ENCODE measurements at places on chromosomes 12 and 14.

- DNase-seq: no peak
These were observed 1.9 kb downstream of the SRGAP1 start for GRCh38 chr12:63846238-63846967.

DNA sequence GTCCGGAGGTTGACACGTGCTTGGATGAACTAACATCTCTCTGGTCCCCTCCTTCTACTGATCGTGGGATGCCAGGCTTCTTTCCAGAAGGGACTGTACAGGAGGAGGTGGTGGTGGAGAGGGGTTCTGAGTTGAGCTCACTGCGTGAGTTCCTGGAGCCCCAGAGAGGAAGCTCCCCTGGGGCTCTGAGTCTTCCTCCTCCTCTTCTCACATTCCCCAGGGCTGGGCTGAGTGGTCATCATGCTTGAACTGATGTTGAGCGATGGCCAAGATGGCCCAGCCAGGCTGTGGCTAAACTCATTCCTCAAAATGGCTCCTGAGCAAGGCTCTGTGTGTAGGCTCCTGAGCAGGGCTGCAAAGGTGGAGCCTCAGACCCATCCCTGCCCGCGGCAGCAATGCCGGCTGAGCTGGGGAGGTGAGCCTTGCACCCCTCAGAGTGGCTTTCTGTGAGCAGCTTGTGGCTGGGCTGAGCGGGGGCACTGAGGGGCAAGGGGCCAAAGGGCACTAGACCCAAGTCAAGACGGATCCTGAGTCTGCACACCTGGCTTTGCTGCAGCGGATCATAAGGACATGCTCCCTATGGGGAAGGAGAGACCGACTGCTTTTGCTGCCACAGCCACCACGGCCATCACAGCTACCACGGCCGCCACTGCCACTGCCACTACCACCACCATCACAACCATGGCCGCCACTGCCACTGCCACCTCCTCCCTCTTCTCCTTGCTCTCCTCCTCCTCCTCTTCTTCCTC is 35.4 kb downstream of the MEG3 start:
- DNase-seq: no peak

GRCh38 chr12:50574601-50575348 is 70.0 kb downstream of the DIP2B start:
- no peak for DNase-seq

- peak; percentile 42 for DNase-seq
These were observed 53.8 kb upstream of the NTF3 start for GRCh38 chr12:5377997-5378592.

GRCh38 chr12:53739214-53740129 is 12.2 kb upstream of the CALCOCO1 start:
- DNase-seq: peak; percentile 41

DNA sequence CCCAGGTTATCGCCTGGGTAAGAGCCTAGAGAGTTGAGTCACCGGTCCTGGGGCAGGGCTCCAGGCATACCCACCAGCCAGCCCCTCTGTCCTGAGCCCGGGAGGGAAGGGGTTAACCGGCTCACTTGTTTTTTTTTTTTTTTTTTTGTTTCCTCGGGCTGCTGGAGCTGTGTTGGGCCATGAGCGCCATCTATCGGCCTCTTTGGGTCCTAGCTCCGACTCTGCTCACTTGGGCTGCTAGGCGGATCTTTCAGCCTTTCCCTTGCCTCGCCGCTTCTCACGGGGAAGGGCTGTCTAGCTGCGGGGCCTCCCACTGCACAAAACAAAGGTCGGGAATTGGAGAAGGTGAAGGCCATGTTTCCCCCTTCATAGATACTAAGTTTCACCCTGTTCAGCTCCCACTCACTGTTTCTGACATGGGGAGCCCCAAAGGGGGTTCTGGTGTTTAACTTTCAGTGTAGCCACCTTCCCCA is 2.8 kb upstream of the SMUG1 start:
- DNase-seq: peak; percentile 74

- no peak for DNase-seq
These were observed 76.5 kb downstream of the WNK1 start for GRCh38 chr12:828726-829395.

DNA sequence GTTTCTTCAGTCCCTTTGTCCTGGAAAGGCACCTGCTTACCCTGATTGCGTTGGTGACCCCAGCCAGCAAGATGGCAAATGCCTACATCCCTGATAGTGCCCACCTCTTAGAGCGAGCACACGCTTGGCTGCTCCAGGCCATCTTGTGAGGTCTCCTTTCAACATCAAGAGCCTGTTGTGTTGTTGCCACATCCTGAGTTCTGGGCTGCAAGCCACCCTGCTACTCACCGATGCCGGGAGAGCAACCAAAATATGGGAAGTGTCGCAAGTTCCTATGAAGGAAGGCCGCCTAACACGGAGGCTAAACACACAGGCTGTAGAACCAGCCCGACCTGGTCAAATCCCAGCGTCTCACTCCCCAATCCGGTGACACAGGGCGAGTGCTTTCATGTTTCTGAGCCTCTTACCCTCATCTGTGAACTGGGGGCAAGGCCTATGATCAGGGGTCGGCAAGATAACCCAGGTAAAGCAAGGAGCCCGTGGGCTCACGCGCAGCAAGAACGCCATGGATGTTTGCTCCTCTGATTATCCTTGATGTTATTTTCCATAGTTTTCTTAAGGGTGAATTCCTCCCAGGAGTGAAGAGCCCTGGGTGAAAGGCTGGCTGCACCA is 98.4 kb downstream of the LGMN start:
- peak; percentile 65 for DNase-seq

GRCh38 chr12:94856324-94856723 is 147.2 kb downstream of the NDUFA12 start:
- no peak for DNase-seq

DNA sequence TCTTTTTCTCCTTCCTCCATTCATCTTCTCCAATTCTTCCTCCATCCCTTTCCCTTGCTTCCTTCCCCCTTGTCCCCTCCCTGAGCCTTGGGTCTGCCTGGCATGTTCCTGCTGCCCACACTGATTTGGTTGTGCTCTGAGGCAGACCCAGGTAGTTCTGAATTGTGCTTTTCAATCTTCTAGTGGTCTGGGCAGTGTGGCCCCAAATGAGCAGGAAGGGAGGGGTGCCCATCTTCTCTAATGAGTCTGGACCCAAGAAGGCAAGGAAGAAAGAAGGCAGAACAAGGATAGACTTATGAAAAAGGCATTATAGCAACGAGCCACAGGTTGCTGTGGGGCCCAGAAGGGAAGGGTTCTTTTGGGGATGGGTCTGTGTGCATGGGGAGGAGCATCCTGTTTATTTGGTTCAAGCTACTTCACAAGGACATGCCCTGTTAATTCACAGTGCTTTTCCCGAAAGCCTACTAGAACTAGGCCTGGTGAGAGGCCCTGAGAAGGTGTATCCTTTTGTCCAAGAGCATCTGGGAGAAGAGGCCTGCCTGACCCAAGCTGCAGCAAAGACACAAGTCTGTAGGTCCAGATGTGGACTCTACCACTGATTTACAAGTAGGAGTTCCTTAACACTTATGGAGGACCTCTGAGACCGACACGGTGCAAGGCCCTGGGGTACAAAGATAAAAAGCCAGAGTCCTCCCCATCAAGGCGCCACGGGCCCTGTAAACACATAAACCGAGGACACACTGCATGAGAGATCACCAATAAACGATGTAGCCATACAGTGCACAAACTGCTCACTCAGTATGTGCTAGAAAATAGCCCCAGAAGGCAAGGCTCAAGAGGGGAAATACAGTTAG is 1.1 kb upstream of the SUSD6 start:
- no peak for DNase-seq

GRCh38 chr12:14548609-14549008 is 19.1 kb downstream of the PLBD1 start:
- no peak for DNase-seq

DNA sequence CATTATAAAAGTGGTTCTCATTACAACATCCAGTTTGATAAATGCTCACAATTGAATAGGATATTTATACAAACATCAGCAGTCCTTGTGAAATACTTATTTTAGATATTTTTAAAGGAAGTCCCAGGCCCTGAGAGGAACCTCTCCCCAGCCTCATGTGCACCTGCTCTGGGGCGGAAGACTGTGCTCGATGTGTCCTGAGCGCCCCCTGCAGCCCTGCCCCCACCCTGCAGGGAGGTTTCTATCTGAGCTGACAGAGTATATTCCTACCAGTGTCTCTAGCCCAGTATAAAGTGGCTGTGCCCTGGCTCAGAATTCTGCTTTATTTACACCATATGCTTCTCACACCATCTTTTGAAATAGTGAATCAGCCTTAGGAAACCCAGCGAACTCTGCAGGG is 1349.1 kb downstream of the TMEM121 start:
- DNase-seq: no peak

GRCh38 chr12:33795536-33795935 is 226.8 kb upstream of the ALG10 start:
- DNase-seq: no peak

DNA sequence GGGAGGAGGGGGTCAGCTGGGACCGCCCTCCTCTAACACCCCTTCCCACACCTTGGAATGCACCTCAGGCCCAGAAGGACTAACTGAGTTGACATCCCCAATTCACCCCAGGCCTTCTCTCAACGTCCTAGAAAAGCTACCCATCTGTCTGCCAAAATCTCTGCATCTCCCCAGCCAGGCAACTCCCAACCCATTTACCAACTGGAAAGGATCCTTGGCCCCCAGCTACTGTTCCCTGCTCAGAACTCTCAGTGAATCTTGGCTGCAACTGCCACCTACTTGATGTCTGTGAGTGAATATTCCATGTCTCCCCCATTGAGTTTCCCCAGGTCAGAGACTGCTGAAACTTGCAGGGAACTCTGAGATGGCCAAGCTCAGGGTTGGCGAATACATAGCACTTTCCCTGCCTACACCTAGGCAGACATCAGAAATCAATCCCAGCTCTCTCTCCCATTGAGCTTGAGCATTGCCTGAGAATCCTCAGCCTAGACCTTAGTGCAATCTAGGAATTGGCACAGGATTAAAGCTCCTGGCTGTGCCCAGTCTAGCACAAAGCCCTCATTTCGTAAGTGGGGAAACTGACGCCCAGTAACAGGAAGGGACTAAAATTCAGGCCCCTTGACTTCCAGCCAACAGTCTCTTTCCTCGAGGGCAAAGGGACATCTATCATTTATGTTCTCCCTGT is 71.9 kb upstream of the NCOR2 start:
- no peak for DNase-seq

DNA sequence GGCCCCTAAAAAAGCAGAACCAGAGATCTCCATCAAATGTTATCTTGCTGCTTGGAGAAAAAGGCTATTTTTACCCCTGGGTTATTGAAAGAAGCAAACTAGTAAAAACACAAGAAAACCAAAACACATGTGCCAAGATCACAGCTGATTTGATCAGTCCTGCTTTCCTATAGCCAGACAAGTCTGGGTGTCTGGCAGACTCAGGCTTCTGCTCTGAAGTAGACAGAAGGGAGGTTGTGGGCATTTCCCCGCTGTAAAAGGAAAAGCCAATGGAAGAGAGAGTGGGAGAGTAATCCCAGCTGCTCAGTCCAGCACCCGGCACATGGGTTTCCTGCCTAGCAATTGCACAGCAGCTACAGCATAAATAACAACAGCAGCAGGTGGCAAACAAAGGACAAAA is 177.9 kb downstream of the PHLDA1 start:
- DNase-seq: no peak

GRCh38 chr12:2299206-2299605 is 246.4 kb downstream of the CACNA1C start:
- DNase-seq: no peak

DNA sequence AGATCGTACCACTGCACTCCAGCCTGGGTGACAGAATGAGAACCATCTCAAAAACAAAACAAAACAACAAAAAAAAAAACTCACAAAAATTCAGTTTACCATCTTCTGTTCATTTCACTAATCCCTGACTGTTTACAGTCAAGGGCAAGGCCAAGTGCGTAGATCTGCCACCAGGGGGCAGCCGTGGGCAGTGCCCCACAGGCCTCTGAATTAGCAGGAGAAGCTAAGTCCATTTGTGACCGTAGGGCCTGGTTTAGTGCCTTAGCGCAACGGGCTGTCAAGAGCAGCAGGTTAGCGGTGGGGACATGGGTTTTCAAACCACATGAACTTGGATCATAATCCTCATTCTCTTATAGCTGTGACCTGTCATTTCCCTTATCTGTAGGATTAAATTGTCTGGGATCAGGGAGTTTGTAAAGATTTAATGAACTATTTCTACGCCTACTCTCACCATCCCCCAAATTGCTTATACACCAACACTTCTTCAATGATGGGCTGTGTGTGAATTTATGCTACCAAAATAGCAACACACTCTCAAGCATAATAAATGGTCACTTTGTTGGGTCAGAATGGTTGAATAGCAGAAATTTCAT is 49.0 kb downstream of the KCTD10 start:
- peak; percentile 45 for DNase-seq

DNA sequence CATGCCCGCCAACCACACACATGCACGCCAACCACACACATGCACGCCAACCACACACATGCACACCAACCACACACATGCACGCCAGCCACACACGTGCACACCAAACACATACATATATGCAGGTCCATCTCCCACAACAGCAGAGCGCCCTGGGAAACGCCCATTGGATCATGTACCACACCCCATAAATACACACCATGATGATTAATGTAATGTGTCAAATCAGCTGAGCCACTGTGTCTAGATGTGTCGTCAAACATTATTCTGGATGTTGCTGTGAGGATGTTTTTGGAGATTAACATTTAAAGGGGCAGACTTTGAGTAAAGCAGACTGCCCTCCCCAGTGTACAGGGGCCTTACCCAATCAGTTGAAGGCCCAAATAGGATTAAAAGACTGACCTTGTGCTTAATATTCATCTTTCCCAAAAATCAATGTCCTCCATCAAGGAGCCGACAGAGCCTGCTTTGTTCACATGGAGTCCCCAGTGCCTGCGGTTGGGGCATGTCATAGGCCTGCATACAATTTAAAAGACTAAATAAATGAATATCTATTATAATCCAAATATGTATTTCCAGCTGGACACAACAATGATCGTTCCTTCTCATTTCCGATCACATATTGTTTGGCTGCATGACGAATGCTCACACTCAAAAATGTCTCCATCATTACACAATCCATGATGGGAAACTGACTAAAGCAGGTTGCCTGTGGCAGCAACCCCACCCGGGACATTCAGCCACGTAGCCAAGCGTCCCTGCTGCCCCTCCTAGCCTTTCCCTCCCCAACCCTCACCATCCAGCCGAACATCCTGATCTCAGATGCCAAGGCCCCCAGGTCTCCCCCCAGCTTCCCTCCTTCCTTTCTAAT is 23.2 kb upstream of the BDKRB2 start:
- DNase-seq: no peak

DNA sequence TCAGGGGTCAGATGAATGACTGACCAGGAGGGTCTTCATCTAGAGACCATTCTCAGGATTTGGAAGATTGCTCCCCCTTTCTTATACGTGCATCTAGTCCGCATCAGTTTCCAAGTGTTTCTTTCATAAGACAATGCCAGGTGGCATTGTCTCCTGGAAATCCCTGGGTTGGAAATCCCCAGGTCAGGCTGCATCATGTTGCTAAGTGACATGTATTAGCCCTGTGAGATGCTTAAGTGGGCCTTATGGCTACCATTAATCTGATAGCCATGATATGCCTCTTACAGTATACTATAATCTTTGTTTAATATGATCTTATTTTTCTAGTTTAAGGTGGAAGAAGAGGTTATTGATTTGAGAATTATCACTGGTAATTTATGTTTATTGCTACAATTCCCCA is 92.8 kb downstream of the DIO3 start:
- no peak for DNase-seq

GRCh38 chr14:101472518-101472849 is 88.8 kb upstream of the DIO3 start:
- DNase-seq: no peak

Measured in fibroblast of skin of left quadriceps (primary cell).